ENCODE measurements at places on chromosomes 1 and 21.

DNA sequence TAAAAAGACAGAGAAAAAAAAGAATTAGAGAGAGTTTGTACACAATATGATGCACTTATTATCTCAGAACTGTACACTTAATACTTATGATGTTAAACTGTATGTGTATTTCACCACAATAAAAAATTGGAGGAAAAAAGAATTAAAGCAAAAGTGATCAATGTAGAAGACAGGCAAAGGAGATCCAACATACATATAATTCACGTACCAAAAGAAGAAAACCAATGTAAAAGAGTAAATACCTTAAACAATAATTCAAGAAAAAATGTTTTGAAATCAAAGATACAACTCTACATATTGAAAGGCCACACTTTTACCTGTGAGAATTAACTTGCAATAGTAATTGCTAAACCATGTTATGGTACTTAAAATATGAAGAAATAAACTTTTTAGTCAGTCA lies 9.8 kb upstream of the PGLYRP3 start:
- DNase-seq = no peak

DNA sequence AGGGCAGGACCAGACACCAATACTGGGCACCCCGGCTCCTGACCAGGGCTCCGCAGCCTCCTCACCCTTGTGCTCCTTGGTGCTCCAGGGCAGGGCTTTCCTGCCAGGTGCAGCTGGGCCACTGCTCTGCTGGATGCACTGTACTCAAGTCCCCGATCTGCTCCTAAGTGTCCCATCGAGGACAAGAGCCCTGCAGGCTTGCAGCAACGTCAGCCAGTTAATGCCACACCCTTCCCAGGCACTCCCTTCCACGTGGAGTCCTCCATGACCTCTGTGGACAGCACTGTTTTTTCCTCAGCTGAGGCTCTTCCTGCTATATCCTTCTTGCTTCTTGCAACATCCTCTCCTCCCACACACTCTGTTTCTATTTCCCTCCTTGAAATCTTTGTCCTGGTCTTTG lies 94.0 kb upstream of the NGF start:
- DNase-seq = no peak

DNA sequence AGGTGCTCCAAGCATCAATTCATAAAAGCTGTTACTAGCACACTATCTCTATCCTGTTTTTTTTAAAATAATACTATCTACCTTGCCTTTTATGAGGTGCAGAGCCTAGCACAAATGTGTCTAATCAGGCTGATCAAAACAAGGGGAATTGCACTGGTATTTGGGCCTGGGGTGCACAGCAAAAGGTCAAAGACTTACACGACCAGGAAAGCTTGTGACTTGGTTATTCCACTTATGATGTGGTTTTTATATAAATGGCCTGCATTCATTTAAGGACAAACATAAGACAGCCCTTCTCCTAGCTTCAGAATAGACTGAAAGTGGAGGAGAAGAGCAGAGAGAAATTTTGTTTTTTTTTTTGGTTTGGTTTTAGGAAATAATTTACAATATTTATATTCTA lies 98.4 kb upstream of the SGIP1 start:
- DNase-seq = no peak

GRCh38 chr1:234217316-234217840 lies 155.9 kb upstream of the COA6 start:
- DNase-seq = no peak

DNA sequence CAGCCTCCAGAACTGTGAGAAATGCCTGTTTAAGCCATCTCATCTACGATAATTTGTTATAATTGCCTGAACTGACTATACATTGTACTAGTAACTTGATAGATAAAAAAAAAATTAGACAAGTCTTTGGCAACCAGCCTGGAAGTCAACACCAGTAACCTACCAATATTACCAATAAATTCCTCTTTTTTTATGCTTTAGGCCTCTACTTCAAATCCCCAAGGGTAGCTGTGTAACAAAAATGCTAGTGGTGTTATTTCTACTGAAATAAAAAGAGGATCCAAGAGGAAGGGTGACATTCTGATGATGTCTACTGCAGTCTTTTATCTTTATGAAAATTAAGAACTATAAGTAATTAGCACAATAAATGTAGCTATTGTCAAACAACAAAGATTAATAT lies 151.7 kb upstream of the SAMSN1 start:
- DNase-seq = no peak

GRCh38 chr1:221839782-221840395 lies 98.0 kb upstream of the DUSP10 start:
- DNase-seq = no peak

GRCh38 chr1:186443638-186444037 lies 17.3 kb downstream of the PDC start:
- DNase-seq = no peak

DNA sequence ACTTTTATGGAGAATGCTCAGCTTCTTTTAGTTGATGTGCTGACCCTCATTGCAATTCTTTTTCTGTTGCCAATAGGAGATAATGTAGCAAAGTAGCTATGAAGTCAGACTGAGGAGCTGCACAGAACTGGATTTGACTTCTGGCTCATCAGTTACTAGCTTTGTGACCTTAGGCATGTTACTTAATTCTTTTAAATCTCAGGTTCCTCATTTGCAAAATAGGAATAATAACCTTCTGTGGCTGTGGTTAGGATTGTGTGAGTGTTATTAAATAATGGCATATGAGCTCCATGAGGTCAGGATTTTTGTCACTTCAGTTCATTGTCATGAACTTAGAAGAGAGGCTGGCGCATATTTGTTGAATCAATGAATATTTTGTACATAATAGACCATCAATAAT lies 237.6 kb upstream of the SGIP1 start:
- no peak for DNase-seq

- DNase-seq = no peak
These were observed 46.7 kb upstream of the SARS1 start for GRCh38 chr1:109167001-109167506.

DNA sequence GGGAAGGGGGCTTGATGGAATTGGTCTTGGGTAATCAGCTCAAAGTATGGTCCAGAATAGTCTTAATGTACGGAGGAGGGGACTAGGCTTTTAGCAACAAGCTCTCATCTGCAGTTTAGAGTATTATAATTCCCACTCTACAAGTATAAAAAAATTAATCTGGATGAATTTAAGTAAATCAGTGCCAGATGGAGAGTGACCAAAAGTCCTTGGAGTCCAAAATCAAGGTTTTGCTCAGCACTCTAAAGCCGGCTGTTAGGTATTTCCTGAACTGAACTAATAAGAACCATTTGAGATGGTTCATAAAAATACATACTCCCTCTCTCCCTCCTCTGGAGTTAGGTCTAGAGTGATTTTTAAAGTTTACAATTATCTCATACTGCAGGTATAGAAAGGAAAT lies 23.7 kb downstream of the GLUL start:
- DNase-seq = no peak

DNA sequence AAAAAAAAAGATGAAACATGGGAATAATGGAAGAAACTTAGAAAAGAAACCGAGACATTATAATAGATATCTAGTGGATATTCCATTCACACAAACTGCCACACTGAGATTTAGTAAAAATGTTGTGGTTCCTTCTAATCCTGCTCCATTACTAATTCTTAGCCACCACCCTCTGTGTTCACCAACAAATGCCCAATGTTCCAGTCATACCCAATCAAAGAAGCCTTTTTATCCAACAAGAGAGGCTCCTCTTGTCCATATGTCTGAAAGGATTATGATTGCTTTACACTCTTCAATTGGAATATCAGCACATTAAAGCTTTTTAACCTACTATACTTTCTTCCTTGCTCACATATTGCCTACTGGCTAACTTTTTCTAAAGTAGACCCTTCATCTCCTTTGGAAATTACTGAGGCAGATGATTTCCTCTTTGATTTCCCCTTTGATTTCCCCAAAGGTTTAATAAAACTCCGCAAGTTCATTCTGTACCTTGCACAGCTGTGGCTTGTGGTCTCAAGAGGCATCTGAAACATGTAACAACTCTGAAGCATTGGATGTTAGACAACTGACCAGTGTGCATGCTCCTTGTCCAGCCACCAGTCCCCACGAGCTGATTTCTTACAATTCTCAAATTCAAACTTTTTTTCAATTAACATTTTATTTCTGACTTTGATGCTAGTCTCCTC lies 305.6 kb upstream of the LYPLAL1 start:
- no peak for DNase-seq

DNA sequence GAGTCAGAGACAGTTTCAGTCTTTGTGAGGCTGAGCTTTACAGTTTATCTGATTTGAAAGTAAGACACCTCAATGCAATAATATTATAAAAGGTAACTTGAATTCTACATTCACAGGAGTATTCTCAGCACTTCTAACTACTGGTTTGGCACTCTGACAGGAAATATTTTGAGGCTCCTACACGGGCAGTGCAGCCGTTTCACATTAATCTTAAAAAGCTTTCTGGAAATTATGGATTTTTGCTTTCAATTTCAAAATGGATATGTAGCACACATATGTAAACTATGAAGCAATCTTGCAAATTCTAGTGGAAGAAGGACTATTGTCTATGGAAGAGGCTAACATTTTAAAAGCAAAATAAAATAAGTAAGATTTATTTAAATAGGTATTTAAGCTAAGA lies 262.9 kb upstream of the SNX7 start:
- no peak for DNase-seq

DNA sequence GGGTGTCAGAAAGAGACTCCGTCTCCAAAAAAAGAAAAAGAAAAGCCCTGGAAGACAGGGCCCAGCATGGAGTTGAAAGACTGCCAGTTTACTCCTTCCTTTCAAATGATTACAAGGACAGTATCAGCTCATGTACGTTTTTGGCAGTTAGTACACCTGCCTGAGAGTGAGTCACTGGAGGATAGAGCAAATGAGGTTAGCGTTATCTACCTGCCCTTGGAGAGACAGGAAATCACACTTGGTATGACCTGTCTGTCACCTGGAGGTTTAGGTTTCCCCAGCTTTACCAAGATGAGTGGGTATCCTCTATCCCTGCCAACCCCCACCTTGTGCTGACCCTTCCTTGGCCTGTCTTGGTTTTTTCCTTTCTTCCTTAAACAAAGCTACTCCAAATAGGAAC lies 96.8 kb upstream of the BMP8A start:
- DNase-seq = no peak

DNA sequence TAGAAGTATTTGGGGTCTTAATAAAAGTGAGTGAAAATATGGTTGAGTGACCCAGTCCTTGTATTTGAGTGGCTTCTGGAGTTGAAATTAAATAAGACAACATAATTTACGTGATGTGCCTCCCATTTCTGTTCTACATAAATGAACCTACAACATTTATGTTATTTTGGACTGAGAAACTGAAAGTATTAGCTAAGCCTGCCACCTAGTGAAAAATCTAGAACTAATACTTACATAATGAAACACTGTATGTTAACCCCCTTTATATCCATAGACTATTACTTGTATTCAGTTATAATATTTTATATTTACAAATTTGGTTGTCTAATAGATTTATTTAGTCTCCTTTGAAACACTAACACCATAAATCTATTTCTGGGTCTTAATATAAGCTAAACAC lies 298.9 kb downstream of the KCNT2 start:
- peak; percentile 52 for DNase-seq

GRCh38 chr1:156618853-156619581 lies at the start of gene HAPLN2:
TSS of gene HAPLN2 (plus strand) at chr1:156619415. CDS start at chr1:156623491, 4,076 bp downstream.
- DNase-seq = peak; percentile 83

GRCh38 chr1:87575528-87575927 lies 246.8 kb downstream of the LMO4 start:
- DNase-seq = no peak

DNA sequence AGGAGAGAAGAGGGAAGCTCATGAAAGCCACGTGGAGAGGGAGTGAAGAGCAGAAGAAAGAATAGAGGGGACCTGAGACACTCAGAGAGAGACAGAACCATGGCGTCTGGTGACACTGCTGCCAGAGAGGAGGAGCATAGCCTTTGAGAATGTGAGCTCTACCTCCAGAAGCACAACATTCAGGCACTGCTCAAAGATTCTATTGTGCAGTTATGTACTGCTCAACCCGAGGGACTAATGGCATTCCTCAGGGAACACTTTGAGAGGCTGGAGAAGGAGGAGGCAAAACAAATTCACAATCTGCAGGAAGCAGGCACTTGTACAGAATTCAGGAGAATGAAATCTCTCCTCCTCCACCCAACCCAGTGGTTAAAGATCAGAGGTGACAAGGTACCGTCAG lies 45.1 kb downstream of the BTBD8 start:
- no peak for DNase-seq

GRCh38 chr1:70827030-70827429 lies 220.6 kb downstream of the PTGER3 start:
- DNase-seq = no peak

DNA sequence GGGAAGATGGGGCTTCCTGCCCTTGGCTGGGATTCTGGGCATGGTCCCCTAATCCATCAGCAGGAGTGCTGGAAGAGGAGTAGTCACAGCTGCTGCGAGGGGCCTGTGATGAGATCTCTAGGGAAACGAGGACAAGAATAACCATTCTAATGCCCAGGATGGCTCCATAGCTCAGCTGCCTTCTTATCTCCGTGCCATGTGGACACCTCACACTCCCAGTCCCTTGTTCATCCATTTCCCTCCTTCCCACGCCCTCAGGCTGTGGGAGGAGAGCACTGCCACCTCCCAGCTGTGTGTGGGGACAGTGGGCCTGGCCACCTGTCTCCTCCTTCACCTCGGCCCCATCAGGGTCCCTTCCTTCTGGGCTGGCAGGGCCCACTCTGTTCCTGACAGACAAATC lies 16.1 kb upstream of the ETV3 start:
- no peak for DNase-seq

GRCh38 chr1:154574716-154575115 lies 7.1 kb downstream of the CHRNB2 start:
- peak; percentile 81 for DNase-seq

GRCh38 chr1:53419034-53419433 lies 40.2 kb upstream of the DMRTB1 start:
- no peak for DNase-seq

DNA sequence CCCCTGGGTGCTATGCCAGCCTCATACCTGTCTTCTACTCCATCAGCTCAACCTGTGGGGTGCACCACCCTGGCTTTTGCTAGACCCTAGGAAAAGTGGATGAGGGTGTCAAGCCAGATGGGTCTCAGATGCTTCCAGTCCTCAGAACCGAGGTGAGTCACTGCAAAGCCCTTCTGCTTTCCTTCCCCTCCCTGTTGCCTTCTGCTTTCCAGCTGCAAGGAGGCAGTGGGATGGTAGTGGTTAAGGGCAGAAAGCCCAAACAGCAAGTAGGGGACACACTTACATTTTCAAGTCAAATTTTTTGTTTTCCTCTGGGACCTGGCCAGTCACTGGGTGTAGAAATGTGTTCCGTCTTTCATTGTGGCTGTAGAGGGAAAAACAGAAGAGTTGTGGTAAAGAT lies 60.7 kb upstream of the GOLT1A start:
- no peak for DNase-seq

GRCh38 chr1:223845037-223845809 lies 524 bp downstream of the TP53BP2 start:
- peak; percentile 59 for DNase-seq

GRCh38 chr1:162498496-162498810 lies 835 bp downstream of the UHMK1 start:
- DNase-seq = no peak
